ENCODE measurements at places on chromosomes 6 and 20.

- no peak for DNase-seq
Observed at GRCh38 chr20:52799130-52799529, 173.0 kb upstream of the TSHZ2 start.

DNA sequence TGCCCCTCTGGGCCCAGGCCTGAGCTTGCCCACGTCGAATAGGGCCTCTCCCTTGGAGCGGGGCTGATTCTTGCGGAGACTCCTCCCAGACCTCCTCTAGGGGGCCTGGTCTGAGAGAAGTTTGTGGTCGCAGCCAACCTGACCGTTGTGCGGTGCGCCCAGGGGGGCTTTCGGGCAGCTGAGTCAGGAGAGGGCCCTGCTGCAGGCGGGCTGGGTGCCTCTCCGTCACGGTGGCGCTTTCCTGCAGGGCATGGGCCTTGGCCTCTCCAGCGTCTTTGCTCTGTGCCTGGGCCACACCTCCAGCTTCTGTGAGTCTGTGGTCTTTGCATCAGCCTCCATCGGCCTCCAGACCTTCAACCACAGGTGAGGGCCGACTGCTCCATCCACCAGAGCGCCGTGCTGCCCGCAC, 12.9 kb downstream of the SLC17A9 start:
- DNase-seq = no peak

DNA sequence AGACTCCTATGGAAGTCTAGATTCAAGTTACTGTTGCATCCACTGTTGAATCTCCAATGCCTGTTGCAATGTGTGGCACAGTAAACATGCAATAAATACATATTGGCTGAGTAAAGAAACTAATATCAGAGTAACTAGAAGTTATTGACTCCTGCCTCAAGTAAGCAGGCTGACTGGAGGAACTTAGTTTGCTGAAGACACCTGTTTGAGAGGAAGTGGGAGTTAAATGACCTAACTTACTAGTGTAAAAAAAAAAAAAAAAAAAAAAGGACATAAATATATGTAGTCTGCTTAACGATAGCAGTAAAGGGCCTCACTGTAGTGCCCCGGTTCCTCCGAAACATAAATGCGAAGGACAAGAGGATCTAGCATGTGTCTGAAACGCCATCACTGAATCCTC, 249.8 kb upstream of the PRDM1 start:
- DNase-seq = no peak

DNA sequence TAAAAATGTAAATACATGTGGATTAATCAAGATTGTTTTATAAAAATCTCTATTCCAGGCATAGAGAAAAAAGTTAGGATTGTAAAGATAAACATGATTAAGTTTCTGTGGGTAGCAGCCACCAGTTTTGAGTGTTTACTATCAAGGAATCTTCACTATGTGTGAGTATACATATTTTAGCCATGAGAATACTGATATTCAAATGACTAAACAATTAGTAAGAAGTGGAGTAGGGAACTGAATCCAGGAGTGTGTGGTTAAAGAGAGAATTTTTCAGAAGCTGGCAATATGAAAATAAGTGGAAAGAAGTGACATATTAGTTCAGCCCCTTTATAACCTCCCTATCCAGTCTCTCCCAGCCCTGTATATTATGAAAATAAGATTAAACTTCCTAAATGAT, 10.3 kb downstream of the ELOVL2 start:
- no peak for DNase-seq

- DNase-seq = no peak
Observed at GRCh38 chr6:20211037-20211940, 980 bp downstream of the MBOAT1 start.

DNA sequence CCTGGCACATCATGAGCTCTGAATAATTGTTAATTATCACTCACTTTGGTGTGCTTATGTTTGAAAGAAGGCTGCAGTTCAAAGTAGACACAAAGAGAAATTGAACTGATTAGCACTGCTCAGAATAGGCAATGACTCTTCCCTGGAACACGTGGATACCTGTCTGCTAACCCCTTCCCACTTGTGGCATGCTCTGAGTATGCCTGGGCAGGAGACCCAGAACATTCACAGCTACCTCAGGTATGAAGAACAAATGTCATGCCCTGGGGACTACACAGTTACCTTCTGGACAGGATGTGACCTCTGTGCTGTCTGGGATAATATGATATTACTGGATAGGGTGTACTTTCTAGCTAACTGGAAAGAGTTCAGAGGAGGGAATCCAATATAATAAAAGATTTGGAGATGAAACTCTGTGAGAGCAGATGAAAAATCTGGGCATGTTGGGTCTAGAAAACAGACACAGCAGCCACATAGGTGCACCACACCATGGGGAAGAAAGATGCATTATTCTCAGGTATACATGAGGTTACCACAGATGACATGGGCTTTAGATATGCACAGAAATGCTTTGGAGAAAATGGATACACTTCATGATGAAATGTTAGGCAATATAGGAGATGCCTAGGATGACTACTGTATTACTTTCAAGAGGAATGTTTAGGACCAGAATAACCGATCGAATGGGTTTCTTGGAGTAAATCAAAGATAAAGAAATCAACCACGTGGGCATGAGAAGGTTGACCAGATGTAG, 324.2 kb upstream of the PREP start:
- no peak for DNase-seq

GRCh38 chr6:150169609-150170008, 26.8 kb downstream of the PPP1R14C start:
- no peak for DNase-seq

- DNase-seq = no peak
Observed at GRCh38 chr6:106512968-106513574, 116.2 kb downstream of the RTN4IP1 start.

GRCh38 chr20:25032065-25032477, 25.9 kb downstream of the ACSS1 start:
- DNase-seq = no peak

DNA sequence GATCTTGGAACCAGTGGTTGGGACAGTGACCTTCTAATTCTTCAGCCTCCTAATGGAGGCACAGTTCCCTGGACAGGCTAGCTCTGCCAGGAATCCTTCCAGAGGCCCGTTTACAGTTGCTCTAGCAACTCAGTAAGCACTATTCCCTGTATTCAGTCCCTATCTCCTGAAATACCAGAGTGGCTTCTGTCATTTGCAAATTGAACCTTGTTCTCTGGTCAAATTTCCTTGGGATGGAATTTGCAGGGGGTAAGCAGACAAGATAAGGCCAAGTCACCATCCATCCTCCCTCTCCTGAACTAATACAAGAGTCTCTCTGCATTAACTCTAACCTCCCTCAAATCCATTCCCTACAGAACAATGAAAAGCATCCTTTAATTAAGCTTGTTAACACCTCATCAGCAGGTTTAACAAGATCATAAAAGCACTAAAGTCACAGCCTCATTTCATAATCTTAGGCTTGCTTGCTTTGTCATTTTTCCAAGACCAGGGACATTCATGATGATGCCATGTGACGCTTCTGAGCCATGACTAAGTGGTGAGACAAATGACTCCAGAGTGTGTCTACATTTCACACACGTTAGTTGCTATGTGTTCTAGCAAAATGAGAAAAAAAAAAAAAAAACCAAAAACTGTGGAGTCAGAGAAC, 37.1 kb downstream of the SLC22A23 start:
- DNase-seq = no peak

- DNase-seq = no peak
Observed at GRCh38 chr20:43752561-43753301, 25.9 kb upstream of the GTSF1L start.

DNA sequence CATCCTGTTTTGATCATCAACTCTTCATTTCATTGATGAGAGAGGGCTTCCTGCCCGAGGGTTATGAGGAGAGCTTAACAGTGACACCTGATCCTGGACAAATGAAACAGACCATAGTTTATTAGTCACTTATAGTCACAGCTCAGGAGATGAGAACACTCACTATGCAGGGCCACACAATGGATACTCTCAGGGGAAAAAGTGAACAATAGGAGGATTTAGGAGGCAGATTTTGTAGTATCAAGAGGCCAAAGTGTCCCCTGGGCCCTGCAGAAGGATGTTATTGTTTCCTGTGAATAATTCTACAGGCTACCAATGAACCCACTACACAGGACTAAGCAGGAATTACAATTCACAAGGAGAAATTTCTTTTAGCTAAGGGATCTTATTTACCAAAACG, 772.8 kb upstream of the MAN1A1 start:
- no peak for DNase-seq

DNA sequence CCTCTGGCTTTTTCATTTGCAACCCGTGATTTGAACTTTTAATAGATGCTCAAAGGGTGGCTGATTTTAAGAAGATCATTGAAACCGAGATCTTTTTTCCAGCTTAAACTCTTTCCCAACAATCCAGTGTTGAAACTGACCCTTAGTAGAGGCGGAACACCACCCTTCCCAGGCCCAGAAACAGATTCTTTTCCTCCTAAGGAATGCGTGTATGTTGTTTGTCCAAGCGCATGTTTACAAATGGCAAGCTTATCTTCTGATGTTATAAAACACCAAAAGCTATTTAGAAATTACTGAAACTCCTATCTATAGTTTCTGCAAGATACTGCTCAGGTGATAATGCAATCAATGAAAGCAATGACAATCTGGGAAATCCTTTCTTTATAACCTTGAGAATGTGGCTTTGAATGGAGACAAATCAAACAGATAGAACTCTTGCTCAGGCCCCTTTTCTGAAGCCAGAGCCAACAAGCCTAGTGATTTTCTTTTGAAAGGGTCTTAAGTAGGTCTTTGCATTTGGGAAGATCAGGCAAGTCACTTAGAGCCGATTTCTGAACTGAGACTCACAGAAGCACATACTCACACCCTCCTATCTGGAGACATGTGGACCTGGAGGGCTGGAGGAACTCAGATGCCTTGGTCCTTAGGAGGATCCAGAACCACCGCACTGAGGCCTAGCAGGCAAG, 9.1 kb downstream of the BANF2 start:
- no peak for DNase-seq

DNA sequence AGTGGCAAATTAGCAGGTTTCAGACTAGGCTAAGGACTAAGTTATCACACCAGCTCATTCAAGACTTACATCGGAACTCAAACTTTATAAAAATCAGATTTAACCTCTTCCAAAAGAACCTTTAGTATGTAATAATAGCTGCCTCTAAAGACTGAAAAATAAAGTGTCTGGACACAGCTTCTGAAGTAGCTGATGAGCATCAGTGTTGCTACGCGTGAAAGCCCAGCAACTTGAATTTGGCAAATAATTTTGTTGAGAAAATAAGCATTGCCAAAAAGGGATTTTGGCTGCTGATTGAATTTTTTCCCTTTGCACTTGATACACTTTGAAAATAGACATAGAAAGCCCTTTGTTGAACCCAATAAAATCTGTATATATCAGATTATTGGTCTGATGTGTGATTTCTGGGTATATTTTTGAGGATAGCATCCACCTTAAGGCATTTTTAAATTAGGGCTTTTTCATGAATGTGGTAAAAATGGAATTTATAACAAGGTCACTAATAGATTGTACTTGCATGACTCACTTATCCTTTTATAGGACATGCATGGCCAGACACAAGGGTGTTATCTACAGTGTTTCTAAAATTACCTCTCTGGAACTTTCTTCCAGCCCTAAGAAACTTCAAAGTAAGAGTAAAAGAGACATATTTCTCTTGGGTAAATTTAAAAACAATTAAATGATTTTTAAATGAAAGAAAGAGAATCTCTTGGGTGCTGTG, 350.4 kb downstream of the TENT5A start:
- no peak for DNase-seq

GRCh38 chr20:45061244-45061643, 39.7 kb downstream of the KCNS1 start:
- DNase-seq = no peak

DNA sequence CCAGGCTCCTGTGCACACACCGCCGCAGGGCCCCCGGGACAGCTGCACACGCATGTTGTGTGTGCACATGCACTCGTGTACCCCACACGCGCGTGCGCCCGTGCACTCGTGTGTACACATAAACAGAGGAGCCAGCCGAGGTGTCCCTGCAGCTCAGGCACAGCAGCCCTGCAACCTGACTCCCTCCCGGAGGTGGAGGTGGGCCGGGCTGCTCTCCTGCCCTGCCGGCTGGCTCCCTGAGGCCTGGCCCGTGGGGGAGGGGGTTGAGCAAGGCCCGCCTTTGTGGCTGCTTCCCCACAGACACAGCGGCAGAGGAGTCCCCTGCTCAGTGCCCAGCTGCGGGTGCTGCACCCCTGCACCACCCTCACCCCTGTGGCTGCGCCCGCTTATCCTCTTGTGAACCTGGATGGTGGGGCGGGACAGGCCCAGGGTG, 624 bp downstream of the RBBP8NL start:
- no peak for DNase-seq

GRCh38 chr20:36113036-36113435, 41.5 kb upstream of the EPB41L1 start:
- DNase-seq = no peak

- DNase-seq = no peak
Observed at GRCh38 chr6:33160728-33161344, 31.4 kb downstream of the COL11A2 start.

- DNase-seq = no peak
Observed at GRCh38 chr6:52503323-52503747, 73.5 kb downstream of the TRAM2 start.

DNA sequence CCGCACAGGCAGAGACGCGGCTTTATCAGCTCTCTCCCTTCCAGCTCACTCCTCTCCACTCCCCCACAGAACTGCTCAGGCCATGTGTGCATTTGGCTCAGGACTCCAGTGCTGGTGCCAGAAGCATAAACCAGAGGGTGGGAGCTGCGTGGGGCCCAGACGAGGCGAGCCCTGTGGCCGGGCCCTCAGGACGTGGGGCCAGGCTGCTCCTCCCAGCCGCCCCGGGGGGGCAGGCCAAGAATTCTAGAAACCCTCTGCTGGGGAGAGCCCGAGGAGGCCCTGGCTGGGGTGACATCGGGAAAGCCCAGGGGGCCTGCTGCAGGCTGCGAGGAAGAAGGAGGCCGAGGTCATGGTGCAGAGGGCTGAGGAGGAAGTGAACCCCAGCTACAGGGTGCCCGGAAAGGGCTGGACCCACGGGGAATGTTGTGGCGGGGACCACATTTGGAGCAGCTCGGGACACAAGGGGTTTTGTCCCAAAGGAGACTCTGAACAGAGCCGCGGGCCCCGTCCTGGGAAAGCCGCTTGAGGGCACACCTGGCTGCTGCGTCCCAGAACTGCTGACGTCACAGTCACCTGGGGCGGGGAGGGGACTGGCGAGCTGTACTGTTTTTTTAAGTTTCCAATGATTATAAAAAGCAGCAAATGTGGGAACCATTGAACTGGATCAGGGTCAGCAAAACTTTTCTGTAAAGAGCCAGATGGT, 107.1 kb downstream of the BANF2 start:
- peak; percentile 85 for DNase-seq

DNA sequence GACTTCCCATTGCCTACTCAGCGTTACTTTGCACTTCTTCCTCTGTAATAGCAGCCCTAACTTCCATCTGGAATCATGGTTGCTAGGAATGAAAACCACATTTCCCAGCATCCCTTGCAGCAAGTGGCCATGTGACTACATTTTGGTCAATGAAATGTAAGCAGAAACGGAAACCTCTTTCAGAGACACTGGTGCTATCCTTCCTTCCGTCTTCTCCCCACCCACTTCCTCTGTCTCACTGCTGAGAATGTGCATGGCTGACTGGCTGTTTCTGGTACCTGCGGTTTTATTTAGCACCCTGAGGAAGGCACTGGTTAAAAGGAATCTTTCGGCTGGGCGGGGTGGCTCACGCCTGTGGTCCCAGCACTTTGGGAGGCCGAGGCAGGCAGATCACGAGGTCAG, 107.4 kb downstream of the SCML4 start:
- no peak for DNase-seq

- DNase-seq = no peak
Observed at GRCh38 chr6:311679-312220, 19.5 kb downstream of the DUSP22 start.

- DNase-seq = no peak
Observed at GRCh38 chr20:5796331-5797040, 46.3 kb downstream of the SHLD1 start.

- DNase-seq = no peak
Observed at GRCh38 chr6:8556370-8557013, 121.1 kb upstream of the SLC35B3 start.

Data from urinary bladder (tissue), 4 donors.